Kidney (tissue), 22 donors: ENCODE measurements at places on chromosomes 12 and 14. TPM values are rescaled to one million over a fixed set of nuclear protein-coding genes. Genes with fewer than 3 reads are reported as not detected.
A peak's percentile ranks its signal among the peaks of the same experiment; 100 is the strongest.

- DNase-seq = no peak
Observed at GRCh38 chr12:131984334-131984733, 34.6 kb downstream of the EP400 start.

GRCh38 chr12:121397521-121397920 is 2.4 kb upstream of the RNF34 start:
- DNase-seq = no peak

- no peak for DNase-seq
Observed at GRCh38 chr12:11853126-11853525, 203.7 kb downstream of the ETV6 start.

DNA sequence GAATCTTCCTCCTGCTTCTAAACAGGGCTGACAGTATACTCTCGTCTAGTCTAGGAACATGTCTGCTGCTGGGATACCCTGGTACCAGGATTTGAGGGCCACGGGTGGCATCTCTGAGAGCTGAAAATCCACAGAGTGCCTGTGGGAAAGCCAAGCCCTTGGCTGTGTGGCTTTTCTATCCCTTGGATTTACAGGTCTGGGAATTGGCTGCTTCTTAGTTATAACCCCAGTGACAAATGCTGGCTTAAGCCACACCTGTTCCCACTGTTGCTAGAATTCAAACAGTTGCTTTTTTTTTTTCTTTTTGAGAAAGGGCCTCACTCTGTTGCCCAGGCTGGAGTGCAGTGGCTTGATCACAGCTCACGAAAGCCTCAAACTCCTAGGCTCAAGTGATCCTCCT is 14.3 kb upstream of the RIN3 start:
- no peak for DNase-seq

- no peak for DNase-seq
Observed at GRCh38 chr12:2649201-2650030, 145.4 kb upstream of the FKBP4 start.

ESR2 gene
- total RNA-seq = 2.5 TPM

GRIN2B gene
- 0.63 TPM for total RNA-seq

GRCh38 chr12:114480337-114481199 is 74.6 kb upstream of the TBX5 start:
- no peak for DNase-seq

GRCh38 chr14:99803803-99804202 is 10.6 kb downstream of the EML1 start:
- no peak for DNase-seq

- no peak for DNase-seq
Observed at GRCh38 chr14:22512106-22512814, 76.8 kb downstream of the DAD1 start.

- DNase-seq = no peak
Observed at GRCh38 chr14:30550335-30550734, 8.6 kb upstream of the G2E3 start.

DNA sequence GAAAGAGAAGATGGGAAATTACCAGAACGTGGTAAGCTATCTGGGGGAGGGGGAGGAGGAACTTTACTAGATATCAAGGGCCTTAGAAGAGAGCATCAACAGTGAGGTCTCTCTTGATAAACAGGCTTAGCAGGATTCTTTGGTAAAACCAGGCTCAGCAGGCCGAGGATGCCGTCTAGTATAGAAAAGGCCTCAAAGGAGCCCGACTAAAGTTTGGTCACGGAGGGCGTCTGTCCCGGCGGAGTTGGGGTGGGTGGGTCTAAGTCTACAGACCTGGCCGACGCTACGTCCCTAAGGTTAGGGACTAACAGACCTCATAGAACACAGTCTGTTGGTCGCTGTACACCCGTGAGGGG is 538 bp upstream of the TIGAR start:
- peak; percentile 67 for DNase-seq

CREBL2 gene
- total RNA-seq = 38.6 TPM
